ENCODE measurements at places on chromosomes 4 and X. TPM values are rescaled to one million over a fixed set of nuclear protein-coding genes. Genes with fewer than 3 reads are reported as not detected.

- DNase-seq = no peak
These were observed 37.2 kb downstream of the ADAMTS3 start for GRCh38 chr4:72531768-72532290.

DNA sequence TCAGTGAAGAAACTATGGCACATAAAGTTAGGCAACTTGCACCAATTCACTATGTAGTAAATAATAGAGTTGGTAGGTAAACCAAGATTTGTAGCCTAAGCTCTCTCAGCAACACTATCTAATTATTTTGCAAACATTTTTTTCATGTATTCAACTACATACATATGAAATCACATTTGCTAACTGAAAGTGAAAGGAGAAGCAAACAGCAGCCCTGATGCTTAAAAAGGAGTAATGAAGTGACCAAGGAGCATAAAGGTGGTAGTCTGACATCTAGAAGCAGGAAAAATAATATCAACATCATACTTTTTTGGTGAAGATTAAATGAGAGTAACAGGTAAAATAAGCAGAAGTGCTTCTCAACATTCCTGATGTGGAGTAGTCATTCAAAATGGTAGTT lies 603.7 kb downstream of the GRXCR1 start:
- no peak for DNase-seq

DNA sequence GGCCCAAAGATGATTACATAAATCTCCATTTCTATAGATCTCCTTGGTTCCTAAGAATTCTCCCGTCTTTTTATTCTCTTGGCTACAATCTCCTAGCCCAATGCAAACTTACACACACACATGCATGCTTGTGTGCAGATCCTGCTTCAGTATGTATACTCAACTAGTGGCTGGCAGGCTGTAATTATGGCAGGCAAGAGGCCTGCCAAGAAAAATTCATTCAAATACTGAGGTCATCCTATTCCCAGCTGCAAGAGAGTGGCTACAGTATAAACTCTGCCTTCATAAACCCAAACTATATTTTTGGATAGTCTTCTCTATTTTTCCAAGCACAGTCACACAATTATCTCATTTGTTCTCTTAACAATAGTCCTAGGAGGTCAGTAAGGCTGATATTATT lies 95.2 kb downstream of the SHROOM4 start:
- no peak for DNase-seq

- DNase-seq = no peak
These were observed 1452.6 kb downstream of the PCDH7 start for GRCh38 chr4:32172761-32173160.

C4orf51 gene
- not detected for total RNA-seq

SMR3B gene
- not detected for total RNA-seq

PPEF2 gene
- total RNA-seq = not detected

Measured in SJCRH30 (cell line).